Stimulated activated CD8-positive, alpha-beta memory T cell treated with anti-CD3 and anti-CD28 coated beads, Interleukin-2, amount 100 ng/mL, for 48 hours (primary cell): ENCODE measurements at places on chromosomes 4 and X.

DNA sequence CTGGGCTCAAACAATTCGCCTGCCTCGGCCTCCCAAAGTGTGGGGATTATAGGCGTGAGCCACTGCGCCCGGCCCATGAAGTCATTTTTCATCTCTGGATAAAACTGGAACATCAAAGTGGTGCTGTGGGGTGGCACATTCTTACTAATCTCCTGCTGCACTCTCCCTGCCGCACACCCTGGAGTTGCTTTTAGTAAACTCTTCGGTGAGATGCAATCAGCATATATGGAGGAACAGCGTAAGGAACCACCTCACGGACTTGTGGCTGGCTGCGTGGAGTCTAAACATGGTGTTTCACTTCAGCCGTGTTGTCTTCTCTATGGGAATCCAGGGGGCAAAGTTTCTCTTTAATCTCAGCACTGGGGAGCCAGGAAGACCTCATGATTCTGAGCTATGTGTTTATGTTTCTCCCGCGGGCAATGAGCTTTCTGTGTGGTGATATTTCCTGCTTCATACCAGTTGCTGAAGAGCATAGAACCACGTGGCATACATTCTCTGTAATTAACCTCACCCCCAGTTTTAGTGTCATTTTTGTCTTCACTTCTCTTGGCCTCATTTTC, 2.1 kb upstream of the RHOH start:
- DNase-seq = no peak

DNA sequence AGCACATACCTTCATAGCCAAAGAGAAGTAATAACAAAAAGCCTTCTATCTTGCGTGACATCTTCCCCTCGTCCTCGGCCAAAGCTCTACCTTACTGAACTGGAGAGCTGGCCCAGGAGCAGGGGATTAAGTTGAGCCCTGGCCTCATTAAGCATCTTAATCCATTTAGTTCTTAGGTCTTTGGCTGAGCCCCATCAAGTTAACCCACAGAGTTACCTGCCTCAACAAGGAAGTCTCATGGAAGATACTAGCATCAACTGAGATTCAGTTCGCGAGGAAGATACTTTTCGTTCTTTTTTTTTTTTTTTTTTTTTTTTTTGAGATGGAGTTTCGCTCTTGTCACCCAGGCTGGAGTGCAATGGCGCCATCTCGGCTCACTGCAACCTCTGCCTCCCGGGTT, at the start of gene RS1:
Gene RS1, minus strand, starts transcription at position 101 of the 400 bp plus-strand sequence. Its CDS starts 40 bp downstream, at position 61.
- DNase-seq = no peak

DNA sequence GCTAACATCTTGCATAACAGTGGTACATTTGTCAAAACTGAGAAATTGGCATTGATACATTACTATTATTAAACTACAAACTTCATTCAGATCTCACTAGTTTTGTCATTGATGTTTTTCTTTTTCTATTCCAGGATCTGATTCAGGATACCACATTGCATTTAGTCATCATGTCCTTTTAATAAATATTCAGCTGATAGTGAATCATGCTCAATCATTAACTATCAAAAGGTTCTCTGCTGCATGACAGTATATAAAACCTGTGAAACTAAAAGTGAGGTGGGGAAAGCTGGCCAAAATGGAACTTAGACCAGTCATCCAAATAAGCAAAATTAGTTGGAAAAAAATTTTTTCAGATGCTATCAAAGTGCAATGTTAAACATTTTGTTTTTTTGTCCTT, 28.1 kb upstream of the HS6ST2 start:
- DNase-seq = no peak

DNA sequence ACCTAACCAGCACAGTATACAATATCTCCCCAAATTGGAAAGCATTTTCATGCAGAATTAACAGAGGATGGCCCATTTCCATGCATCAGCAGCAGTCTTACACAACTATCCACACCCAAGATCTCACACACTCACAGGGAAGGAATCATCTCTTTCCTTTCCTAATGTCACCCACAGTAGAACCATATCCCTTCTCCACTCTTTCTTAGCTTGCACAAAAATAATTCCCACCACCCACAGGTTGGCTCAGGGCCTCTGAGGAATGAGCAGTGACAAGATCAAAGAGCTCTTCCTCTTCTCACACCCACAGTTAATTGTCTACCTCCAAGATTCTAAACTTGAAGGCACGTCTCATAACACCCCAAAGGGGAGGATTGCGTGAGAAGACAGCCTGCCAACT, 217.7 kb upstream of the VEGFC start:
- DNase-seq = no peak

DNA sequence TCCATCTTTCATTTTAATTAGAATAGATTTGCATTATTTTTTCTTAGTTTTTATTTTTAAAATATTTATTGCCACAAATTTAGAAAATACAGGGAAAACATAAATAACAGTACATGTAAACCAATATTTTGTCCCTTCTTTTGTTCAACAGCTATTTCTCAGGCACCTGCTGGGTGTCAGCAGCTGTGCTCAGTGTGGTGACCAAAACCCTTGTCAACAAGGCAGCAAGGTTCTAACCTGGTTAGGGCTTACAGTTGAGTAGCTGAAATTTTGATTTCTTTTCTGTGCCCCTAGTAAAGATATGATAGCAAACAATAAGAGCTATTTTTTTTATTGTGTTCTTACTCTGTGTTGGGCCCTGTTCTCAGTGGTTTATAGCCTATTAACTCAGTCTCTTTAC, 128.1 kb downstream of the PTTG2 start:
- DNase-seq = no peak

- DNase-seq = no peak
These were observed 245.0 kb upstream of the IGFBP7 start for GRCh38 chr4:57355101-57355665.

GRCh38 chr4:41644915-41645295, 103.6 kb downstream of the PHOX2B start:
- no peak for DNase-seq

DNA sequence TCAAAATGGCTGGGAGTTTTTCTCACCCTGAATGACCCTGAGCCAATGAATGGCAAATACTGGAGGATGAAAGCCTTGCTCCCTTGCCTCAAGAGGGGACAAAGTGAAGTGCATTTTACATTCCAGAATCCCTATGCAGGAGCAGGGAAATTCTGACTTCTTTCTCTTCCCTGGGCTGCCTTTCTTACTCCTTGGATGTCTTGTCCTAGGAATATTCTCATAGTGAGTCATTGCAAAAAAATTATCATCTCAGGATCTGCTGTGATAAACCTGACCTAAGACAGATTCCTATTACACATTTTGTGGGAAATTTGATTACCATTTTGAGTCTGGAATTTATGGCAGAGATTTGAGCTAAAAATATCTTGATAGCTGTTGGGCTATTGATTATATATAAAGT, 199.9 kb downstream of the TMA16 start:
- no peak for DNase-seq

GRCh38 chr4:182699201-182699600, 218.0 kb downstream of the DCTD start:
- no peak for DNase-seq

DNA sequence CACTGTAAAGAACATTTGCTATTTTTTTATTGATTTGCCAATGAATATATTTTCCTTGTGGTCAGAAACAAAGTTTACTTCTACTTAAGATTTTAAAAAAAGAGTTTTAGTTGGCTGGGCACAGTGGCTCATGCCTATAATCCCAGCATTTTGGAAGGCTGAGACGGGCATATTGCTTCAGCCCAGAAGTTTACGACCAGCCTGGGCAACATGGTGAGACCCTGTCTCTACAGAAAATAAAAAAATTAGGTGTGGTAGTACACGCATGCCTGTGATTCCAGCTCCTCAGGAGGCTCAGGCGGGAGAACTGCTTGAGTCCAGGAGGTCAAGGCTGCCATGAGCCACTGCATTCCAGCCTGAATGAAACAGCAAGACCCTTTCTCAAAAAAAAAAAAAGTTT, 36.8 kb downstream of the LRP2BP start:
- no peak for DNase-seq

- no peak for DNase-seq
These were observed 461.5 kb downstream of the FSTL5 start for GRCh38 chr4:161702287-161702686.

DNA sequence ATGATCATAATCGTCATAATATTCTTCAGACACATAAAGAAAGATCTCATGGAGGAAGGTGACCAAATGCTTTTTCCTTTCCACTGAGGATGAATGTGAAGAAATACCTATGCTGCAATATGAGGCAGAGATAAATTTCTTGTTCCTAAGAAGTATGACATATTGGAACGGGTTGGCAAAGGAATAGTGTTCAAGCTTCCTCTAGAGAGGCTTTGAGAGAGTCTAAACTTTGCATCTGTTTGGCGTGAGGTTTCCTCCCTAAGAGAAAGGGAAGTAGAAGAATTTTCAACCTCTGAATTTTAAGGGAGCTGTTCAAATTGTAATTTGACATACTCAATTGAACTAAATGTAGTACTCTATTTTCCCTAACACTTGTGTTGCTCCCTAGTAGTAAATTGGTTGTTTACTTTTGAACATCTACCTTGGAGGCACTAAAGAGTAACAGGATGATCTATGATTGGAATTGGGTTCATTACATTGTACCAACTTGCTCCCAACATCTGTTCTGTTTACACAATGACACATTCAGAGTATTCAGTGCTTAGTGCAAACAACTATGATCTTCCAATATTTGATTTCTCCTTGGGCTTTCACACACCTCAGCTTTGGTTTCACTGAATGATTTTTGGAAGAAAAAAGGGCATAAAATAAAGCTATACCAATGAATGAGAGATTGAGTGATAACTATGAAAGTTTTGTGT, 122.0 kb downstream of the CORIN start:
- DNase-seq = no peak

- DNase-seq = no peak
These were observed 1416.1 kb downstream of the PCDH7 start for GRCh38 chr4:32136081-32136787.

DNA sequence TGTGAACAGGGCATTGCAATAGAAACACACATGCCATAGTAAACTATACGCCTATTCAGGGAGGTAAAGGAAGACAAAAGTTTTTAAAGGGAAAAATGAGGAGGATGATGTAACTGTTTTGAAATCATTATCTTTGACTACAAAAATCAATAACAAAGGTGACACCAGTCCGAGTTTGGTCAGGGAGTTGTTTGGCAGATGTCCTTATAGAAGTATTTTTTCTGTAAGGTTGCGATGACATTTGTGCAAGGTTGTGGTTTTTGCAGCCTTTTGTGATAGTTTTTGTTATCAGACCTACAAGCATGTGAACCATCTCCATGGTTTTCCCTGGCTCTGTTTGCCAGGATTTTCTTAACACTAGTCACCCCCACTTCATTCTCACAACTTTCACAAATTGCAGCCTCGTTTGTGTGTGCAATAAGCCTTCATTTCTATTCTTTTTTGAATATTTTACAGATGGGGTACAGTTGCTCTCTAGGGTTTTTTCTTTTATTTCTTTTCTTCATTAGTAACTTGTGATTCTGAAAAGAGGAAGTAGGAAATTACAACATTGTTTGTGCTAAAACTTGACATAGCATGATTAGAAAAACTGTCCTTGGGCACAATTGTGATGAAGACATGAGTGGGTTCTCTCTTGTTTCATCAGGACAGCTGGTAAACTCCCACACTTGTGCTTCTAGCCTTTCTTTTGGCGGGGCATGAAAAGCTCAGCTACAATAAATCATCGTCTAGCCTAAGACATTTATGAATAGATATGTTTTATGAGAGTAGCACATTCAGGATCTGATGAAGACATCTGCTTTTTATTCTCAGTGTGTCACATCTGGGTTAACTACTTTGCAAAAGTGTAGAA, 60.2 kb upstream of the PNPLA4 start:
- no peak for DNase-seq

GRCh38 chr4:40858962-40859361, 109.2 kb downstream of the NSUN7 start:
- no peak for DNase-seq

- no peak for DNase-seq
These were observed 60.3 kb upstream of the RXFP1 start for GRCh38 chr4:158461336-158461735.

GRCh38 chr4:183266371-183266770, 53.7 kb downstream of the CLDN22 start:
- no peak for DNase-seq

DNA sequence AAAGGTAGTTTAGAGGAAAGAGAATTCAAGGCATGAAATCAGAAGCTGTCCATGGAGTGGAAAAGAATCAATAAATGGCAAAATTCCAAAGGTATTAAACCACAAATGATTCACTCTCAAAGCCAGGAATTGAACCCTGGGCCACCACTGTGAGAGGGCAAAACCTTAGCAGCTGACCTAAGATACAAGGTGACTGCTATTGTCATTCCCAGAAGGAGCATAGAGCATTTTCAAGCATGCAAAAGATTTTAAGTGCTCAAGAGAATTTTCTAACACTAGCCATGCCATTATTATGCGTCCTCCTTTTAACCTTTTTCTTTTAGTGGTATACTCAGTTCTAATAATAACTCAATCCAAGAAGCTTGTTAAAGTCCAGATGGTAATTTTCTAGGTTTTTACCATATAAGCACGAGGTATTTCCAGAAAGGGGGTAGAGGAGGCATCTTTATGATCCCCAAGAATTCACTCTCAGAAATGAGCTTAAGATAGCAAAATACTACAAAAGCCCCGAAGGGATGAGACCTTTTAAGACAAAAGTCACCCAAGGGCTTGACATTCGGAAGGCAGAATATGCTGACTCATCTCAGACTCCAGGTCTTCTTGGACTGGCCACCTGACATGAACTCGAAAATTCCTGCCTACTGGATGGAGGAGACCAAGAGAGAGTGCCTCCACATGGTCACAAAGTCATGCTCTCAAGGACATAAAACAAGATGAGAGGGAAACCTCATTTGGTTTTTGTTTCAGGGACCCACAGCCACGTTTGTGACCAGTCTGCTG, 13.8 kb upstream of the PAGE5 start:
- DNase-seq = no peak

DNA sequence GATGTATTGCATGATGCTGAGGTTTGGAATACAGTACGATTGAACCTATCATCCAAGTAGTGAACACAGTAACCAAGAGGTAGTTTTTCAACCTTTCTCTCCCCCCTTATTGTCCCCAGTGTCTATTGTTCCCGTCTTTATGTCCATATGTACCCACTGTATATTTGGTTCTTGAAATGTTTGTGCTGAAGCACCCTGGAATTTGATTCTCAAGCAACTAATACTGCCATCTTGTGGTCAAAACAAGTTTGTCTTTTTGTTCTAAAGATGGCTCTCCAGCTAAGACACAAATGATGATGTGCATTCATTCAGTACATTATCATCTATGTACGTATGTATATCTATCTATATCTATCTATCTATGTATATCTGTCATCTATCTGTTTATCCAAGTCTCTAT, 33.5 kb upstream of the DCX start:
- no peak for DNase-seq

- no peak for DNase-seq
These were observed 71.4 kb downstream of the TSC22D3 start for GRCh38 chrX:107704181-107704580.

- DNase-seq = no peak
These were observed 31.8 kb downstream of the PPP2R2C start for GRCh38 chr4:6440506-6441201.
